ENCODE measurements at places on chromosomes 3 and 15.

DNA sequence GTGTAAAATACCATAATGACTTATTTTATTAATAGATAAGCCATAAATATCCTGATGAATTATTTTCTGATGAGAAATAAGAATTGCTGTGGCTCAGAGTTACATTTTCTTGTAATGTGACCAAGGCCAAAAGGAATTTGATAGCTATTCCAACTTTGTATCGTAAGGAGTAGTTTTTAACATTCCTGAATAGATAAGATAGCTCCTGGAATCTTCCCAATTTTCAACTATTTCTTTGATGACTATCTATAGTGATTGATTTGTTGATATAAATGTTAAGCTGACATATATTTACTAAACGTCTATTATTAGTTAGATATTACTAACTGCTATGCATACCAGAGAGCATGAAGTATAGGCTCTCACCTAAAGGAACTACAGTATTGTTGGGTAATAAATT is 49.1 kb upstream of the SATB1 start:
- DNase-seq, result no peak

GRCh38 chr3:72223116-72223515 is 438.2 kb upstream of the PROK2 start:
- DNase-seq, result no peak

GRCh38 chr15:56608140-56608778 is 125.0 kb downstream of the ZNF280D start:
- DNase-seq, result no peak

DNA sequence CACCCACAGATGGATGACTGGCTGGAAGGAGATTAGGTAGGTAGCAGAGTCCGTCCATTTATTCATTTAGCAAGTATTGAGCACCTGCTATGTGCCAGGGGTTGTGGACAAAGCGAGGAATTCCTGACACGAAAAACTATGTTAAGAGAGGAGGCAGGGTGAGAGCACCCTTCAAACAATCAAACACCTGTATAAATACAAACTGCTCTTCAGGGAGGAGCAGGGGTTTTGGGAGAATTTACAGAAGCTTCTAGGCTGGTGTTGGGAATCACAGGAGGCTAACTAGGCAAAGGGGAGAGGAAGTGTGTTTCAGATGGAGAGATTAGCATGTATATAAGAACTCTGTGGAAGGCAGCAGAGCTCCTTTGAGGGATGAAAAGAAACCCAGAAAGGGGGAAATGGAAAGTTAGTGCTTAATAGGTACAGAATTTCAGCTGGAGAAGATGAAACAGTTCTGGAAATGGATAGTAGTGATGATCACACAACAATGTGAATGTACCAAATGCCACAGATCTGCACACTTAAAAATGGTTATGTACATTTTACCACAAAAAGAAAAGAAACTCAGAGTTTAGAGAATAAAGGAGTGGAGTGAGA is 805 bp upstream of the SEC22C start:
- no peak for DNase-seq

- no peak for DNase-seq
These were observed 257.3 kb upstream of the IGF1R start for GRCh38 chr15:98390946-98391530.

DNA sequence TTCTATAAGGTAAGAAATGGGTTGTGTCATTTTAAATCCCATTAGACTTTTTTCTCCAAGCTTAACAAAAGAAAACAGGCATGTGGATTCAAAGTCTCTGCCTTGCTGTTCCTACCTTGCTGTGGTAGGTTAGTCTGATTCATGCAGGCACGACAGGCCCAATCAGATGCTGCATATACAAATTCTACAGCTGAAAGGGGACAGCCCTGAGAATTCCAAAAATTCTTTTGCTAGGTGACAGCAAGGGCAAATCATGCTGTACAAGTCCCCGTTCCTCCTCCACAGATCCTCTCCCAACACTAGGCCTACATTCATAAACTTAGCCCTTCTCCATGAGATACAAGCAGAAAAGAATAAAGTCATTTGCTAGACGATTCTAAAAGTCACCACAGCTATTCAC is 161.2 kb upstream of the THBS1 start:
- DNase-seq, result no peak

Measured in SHP77 (cell line).